ENCODE measurements at places on chromosomes 3 and 15. TPM values are rescaled to one million over a fixed set of nuclear protein-coding genes. Genes with fewer than 3 reads are reported as not detected.

C15orf39 gene
- total RNA-seq = 16.0 TPM

CD86 gene
- total RNA-seq = not detected

ITIH1 gene
- not detected for total RNA-seq

WDR93 gene
- total RNA-seq = not detected

BTLA gene
- not detected for total RNA-seq
